ENCODE measurements at places on chromosomes 3 and 15. TPM values are rescaled to one million over a fixed set of nuclear protein-coding genes. Genes with fewer than 3 reads are reported as not detected.

Gene LDHAL6B
- polyA plus RNA-seq: not detected

- no peak for DNase-seq
Measured at GRCh38 chr3:106294121-106294520, 425.3 kb upstream of the CBLB start.

GRCh38 chr3:186705882-186706780, 11.0 kb upstream of the KNG1 start:
- DNase-seq: no peak

DNA sequence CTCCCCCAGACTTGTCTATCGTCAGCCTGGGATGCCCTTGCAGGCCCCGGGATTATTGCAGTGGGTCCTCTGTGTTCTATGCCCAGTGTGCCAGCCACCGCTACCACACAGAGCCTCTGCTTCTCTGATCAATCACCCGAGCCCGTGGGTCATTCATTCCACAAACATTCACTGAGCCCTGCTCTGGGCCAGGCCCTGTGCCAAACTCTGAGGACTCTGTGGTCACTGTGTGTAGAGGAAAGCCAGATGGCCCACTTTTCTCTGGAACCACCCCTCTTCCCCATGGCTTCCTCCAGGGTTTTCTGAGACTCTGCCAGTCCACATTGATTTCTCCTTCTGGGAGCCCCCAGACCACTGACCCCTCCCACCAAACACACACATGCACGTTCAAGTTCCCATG, 55.5 kb downstream of the BSN start:
- DNase-seq: no peak

DNA sequence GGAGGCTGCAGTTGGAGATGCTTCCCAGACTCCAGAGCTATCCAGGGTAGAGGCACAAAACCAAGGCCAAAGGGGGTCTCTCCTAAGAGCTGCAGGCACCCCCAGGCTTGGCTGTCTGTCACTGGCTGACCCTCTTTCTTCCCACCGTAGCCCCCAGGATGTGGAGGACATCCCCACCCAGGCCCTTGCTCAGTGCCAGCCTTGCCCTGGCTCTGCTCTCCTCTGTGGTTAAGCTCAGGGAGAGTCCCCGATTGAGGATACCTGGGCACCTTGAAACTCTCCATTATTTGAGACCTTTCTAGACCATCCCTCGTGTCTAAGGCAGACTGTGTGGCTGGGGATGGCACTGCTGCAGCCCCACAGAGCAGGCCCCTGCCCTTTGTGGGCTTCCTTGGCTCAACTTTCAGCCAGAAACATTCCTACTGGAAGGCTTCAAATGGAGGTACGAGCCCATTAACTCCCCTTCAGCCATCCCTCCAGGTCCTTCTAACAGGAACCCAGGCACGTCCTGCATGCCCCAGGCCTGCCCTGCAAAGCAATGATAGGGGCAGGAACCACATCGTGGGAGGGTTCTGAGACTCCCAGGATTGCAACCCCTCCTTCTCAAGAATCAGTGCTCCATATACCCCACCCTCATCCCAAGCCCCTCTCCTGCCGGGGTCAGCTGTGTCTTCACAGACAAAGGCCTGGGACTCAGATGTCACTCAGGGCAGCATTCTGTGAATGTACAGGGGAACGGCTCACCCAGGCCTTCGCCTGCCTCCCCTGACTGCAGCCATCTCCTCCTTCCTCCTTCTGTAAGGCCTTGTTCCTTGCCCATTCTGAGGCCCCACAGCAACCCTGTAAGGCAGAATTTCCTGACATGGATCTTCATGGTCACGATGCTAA, 102.9 kb upstream of the ABHD17C start:
- DNase-seq: no peak

DNA sequence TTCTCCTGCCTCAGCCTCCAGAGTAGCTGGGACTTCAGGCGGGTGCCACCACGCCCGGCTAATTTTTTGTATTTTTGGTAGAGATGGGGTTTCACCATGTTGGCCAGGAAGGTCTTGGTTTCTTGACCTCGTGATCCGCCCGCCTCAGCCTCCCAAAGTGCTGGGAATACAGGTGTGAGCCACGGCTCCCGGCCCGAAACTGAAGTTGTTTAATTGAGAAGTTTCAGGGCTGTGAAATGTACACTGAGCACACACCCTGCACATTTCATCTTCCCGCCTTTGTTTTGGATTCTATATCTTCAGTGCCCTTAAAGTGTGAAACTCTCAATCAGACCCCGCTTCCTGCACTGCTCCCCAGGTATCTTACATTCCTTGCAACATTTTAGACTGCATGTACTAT, 149.1 kb downstream of the FNDC3B start:
- no peak for DNase-seq

Gene FAM43A
- polyA plus RNA-seq: 8.1 TPM

DNA sequence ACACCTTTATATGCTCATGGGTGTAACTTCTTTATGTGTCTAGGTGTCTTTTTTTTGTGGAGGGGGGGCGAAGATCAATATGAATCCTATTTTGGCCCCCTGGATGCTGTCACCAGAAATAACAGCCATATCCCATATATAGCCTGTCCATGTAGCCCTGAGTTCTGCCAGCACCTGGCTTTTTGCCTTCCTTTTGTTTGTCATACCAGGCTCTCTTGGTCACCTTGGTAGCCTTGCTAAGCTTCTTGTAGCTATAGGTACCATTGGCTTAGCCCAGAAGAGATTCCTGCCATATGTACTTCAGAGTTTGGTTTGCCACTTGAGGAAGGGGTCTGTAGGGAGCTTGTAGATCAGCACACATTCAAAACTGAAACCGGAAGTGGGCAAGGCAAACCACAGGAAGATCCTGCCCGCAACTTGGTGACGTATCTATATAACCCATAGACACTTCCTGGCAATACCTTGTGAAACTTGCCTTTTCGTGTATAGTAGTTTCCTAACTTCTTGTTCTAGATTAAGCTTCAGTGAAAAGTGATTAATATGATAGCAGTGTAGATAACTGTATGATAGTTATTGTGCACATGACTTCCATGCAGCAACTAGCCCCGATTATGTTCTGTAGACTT, 11.9 kb downstream of the RASA2 start:
- DNase-seq: no peak

DNA sequence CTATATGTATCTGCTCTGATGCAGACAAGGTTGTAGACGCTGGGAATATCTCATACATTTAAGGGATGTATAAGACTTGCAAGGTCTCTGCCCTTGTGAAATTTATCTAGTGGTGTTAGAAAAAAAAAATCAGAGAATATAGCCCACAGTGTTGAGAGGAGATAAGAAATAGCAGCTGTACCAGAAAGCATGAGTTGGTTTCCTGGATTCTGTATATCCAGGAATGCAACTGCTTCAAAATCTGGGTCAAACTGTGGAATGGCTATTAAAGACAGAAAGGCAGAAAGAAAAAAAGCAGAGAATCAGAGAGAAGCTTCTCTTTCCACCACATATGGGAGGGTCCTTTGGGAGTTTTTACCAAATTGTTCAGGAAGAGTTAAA, 1.5 kb upstream of the TMEM212 start:
- DNase-seq: no peak

Measured in AG04450 (cell line).